Prostate gland (tissue), 2 donors: ENCODE measurements at places on chromosomes 6 and 20. TPM values are rescaled to one million over a fixed set of nuclear protein-coding genes. Genes with fewer than 3 reads are reported as not detected.

GRCh38 chr20:9594284-9594875 is 80.0 kb downstream of the LAMP5 start:
- no peak overlapping the region for H3K27ac ChIP-seq
- H3K4me1 ChIP-seq: no peaks in the 10 kb centered on the region
- no peaks in the 10 kb centered on the region for H3K36me3 ChIP-seq
- H3K4me3 ChIP-seq: no peak overlapping the region
- no peak for DNase-seq
- H3K27me3 ChIP-seq: no peaks in the 10 kb centered on the region

OR2B6 gene
- total RNA-seq: not detected

GRCh38 chr6:98847416-98847778 is 13.0 kb downstream of the POU3F2 start:
- H3K4me3 ChIP-seq: no peak overlapping the region
- H3K27me3 ChIP-seq: peaks cover 36% of the 10 kb centered on the region
- H3K27ac ChIP-seq: no peak overlapping the region
- no peaks in the 10 kb centered on the region for H3K36me3 ChIP-seq
- H3K4me1 ChIP-seq: no peaks in the 10 kb centered on the region
- no peak for DNase-seq

FAXC gene
- total RNA-seq: 6.5 TPM

- no peak for DNase-seq
- no peak overlapping the region for H3K27ac ChIP-seq
- H3K4me1 ChIP-seq: no peaks in the 10 kb centered on the region
- no peak overlapping the region for H3K4me3 ChIP-seq
- H3K36me3 ChIP-seq: no peaks in the 10 kb centered on the region
- no peaks in the 10 kb centered on the region for H3K27me3 ChIP-seq
These were observed 253.1 kb downstream of the FNDC1 start for GRCh38 chr6:159422041-159422984.

- H3K4me1 ChIP-seq: no peaks in the 10 kb centered on the region
- H3K27ac ChIP-seq: peak overlapping the region; percentile 94
- no peaks in the 10 kb centered on the region for H3K36me3 ChIP-seq
- H3K27me3 ChIP-seq: no peaks in the 10 kb centered on the region
These were observed 571 bp downstream of the ITCH start for GRCh38 chr20:34363465-34364222.

DNA sequence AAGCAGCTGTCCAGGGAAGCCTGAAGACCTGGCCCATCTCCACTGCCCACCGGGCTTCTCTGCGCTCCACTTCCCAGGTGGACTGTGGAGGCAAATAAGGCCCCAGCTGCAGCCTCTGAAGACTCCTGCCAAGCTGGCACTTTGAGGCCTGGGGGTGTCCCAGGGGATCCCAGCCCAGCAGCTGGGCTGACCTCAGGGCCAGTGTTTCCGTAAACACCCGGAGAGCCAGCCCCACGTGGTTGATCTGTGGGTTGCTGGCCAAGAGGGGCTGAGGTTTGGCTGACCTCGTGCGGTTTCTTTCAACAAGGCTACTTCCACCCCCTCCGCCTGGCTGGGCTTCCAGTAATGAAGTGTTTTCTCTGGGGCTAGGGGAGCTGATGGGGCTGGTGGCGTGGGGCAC is 12.4 kb upstream of the CCN5 start:
- peak overlapping the region; percentile 57 for H3K27ac ChIP-seq
- no peaks in the 10 kb centered on the region for H3K36me3 ChIP-seq
- no peak overlapping the region for H3K4me3 ChIP-seq
- no peaks in the 10 kb centered on the region for H3K4me1 ChIP-seq
- DNase-seq: no peak

GRCh38 chr20:34318609-34319443 is 15.7 kb upstream of the AHCY start:
- H3K27ac ChIP-seq: no peak overlapping the region
- H3K36me3 ChIP-seq: no peaks in the 10 kb centered on the region
- no peak for DNase-seq
- no peaks in the 10 kb centered on the region for H3K27me3 ChIP-seq

HTR1E gene
- total RNA-seq: not detected

SIRPB1 gene
- 3.9 TPM for total RNA-seq

DNA sequence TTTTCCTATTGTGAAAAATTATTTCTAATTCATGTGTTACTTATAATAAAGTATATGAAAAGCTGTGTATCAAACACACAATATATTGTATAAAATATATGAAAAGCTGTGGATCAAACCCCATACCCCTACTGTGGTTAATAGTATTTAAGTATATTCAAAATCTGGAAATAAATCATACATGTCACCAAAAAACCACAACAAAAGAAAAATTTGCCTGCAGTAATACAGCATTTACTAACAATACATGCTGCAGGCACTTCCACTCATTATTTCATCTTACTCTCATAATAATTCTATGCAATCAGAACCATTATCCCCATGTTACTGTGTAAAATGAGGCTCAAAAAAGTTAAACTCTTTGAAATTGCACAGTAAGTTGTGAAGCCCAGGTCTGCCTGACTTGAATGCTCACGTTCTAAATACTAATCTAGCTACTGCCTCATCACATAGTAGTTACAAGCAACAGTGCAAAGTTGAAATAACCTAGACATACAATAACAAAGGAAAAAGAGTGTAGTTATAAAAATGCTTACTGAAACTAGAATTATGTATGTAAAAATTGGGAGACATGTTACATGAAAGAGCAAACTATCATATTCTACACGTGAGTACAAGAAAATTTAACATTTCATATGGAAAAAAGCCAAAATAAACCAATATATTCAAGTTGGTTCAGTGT is 61.7 kb downstream of the FAM217A start:
- H3K4me1 ChIP-seq: no peaks in the 10 kb centered on the region
- H3K27ac ChIP-seq: peak overlapping the region; percentile 96
- no peaks in the 10 kb centered on the region for H3K36me3 ChIP-seq
- H3K4me3 ChIP-seq: peak overlapping the region; percentile 62
- DNase-seq: no peak
- no peaks in the 10 kb centered on the region for H3K27me3 ChIP-seq

ZBTB9 gene
- 3.5 TPM for total RNA-seq

KCNK5 gene
- 1.8 TPM for total RNA-seq

- H3K27ac ChIP-seq: no peak overlapping the region
- no peaks in the 10 kb centered on the region for H3K36me3 ChIP-seq
- H3K4me1 ChIP-seq: no peaks in the 10 kb centered on the region
- no peak overlapping the region for H3K4me3 ChIP-seq
- H3K27me3 ChIP-seq: no peaks in the 10 kb centered on the region
These were observed 40.9 kb downstream of the KIZ start for GRCh38 chr20:21166801-21167200.

GRCh38 chr6:168951217-168951616 is 302.4 kb downstream of the THBS2 start:
- H3K4me3 ChIP-seq: no peak overlapping the region
- no peaks in the 10 kb centered on the region for H3K4me1 ChIP-seq
- peak overlapping the region; percentile 12 for H3K27ac ChIP-seq
- H3K27me3 ChIP-seq: no peaks in the 10 kb centered on the region

GRCh38 chr6:113187661-113188060 is 669.5 kb upstream of the MARCKS start:
- no peaks in the 10 kb centered on the region for H3K27me3 ChIP-seq
- H3K4me3 ChIP-seq: no peak overlapping the region
- H3K27ac ChIP-seq: no peak overlapping the region
